ENCODE measurements at places on chromosomes 1 and 21. TPM values are rescaled to one million over a fixed set of nuclear protein-coding genes. Genes with fewer than 3 reads are reported as not detected.

Gene PTGS2
- 0.77 TPM for polyA plus RNA-seq

Gene ENAH
- polyA plus RNA-seq, result 51.8 TPM

Gene LMX1A
- 0.08 TPM for polyA plus RNA-seq

Gene SLC45A3
- polyA plus RNA-seq, result 9.7 TPM

Gene KCNE2
- polyA plus RNA-seq, result not detected

Gene CLCA4
- 0.20 TPM for polyA plus RNA-seq

Gene ZNF326
- 10.6 TPM for polyA plus RNA-seq

Gene AMPD1
- 0.29 TPM for polyA plus RNA-seq

Gene PCAT6
- polyA plus RNA-seq, result 5.8 TPM

Gene ERG
- 8.5 TPM for polyA plus RNA-seq

Gene SDF4
- 129 TPM for polyA plus RNA-seq

Gene PYHIN1
- polyA plus RNA-seq, result 0.48 TPM

Gene KCNE1
- polyA plus RNA-seq, result 0.37 TPM
